ENCODE measurements at places on chromosomes 16 and 17. TPM values are rescaled to one million over a fixed set of nuclear protein-coding genes. Genes with fewer than 3 reads are reported as not detected.

DNA sequence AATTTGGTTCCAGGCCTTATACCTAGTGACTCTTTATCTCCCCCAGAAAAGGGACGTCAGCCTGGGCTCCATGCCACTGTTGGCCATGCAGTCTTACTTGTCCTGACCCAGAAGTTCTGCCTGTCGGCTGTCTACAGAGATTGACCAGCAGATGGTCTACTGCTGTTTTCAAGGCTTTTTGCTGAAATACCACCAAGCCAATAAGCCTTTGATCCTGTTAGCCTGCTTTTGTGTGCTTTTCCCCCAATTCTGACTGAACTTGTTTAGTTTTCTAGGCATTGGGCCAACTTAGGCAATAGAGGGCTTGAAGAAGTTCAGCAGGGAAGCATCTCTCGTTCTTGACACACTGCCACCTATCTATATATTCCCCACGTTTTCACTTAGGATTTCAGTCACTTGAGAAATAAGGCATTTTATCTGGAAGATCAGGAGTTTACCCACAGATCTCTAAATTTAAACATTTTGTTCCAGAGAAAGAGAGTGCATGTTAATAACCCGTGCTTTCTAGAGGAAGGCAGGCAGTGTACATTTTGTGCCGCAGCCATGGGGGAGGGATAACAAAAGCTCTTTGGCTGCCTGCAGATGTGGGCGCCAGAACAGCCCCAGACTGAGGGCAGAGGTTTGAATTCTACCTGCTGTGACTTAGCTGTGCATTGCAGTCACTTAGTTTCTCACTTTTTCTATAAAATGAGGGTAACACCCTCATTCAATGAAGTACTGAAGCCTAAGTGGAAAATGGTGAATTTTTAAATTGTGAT, 12.3 kb upstream of the CARMIL2 start:
- no peak for DNase-seq

GRCh38 chr17:61454381-61455323, 2.4 kb downstream of the TBX4 start:
- DNase-seq, result no peak

Gene DNAJA2
- 65.7 TPM for total RNA-seq

Gene MYH1
- not detected for total RNA-seq

Gene ANKFN1
- not detected for total RNA-seq

DNA sequence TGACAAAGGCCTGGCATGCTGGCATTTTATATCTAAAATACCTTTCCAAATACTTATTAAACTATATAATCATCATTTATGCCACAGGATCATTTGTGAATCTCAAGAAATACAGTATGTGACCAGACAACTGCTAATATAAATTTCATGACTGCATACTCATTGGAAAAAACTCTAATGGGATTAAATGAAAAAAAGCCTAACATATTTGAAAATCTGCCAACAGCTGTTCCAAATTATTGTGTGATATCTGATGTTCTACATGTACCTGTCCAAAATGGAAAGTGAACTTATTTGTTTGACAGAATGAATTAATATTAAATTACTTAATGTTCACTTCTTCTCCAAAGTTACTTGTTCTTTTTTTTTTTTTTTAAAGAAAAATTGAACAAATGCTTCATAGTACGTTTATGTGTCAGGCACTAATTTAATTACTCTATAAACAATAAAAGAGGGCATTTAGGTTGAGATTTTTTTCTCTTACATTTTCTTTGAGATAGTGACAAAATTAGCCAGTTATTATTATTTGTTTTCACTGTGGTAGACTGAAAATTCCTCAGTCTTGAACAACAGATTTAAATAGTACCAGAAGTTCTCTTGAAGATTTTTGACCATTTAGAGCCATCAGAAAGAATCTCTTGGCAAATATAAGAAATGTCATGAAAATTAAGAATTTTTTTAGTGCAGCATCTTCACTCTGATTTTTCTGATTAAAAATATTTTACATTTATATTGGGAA, 114.0 kb downstream of the FTO start:
- peak; percentile 80 for DNase-seq

- DNase-seq, result no peak
These were observed 1.1 kb downstream of the CCL13 start for GRCh38 chr17:34357398-34357797.

DNA sequence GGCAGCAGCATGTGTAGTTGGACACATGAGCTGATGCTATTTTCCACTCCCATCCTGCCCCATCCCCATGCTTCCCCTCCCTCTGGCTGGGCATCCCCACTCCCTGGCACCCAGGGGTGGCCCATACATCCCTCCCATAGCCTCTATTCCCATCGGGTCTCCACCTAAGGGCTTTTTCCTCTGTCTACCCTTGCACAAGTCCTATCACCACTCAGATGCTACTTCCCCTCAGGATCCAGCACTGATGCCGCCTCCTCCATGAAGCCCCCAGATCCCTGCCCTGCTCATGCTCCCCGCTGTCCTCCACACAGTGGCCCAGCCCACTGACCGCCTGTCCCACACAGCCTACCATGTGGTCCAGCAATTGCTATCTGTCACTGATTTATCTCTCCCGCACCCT, 15.8 kb downstream of the TRPV1 start:
- no peak for DNase-seq

- DNase-seq, result no peak
These were observed 41.0 kb upstream of the SREBF1 start for GRCh38 chr17:17877529-17878358.

DNA sequence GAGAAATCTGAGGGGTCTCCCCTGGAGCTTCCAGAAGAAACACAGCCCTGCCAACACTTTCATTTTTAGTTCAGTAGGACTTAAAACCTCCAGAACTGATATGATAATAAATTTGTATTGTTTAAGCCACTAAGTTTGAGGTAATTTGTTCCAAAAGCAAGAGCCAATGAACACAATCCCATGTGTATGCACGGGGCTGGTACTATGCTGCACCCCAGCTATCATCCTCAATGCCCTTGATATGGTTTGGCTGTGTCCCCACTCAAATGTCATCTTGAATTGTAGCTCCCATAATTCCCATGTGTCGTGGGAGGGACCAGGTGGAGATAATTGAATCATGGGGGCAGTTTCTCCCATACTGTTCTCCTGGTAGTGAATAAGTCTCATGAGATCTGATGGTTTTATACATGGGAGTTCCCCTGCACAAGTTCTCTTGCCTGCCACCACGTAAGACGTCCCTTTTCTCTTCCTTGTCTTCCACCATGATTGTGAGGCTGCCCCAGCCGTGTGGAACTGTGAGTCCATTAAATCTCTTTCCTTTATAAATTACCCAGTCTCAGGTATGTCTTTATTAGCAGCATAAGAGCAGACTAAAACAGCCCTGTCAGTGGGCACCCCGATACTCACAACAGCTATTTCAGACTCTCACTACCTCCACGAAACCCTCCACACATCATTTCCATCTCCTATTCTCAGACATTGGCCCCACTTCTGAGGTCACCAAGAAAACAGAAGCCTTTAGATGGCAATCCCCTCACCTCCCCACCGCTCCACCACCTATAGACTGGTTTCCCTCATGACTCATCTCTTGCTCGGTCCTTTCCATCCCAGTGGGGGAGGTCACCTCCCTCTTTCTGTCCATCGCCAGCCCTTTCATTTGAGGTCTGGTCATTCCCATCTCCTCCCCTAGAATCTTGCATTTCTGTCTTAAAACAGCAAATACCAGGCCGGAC, 8.9 kb upstream of the CACNG1 start:
- no peak for DNase-seq

Gene CHCT1
- total RNA-seq, result not detected

- peak; percentile 74 for DNase-seq
These were observed 654 bp downstream of the TNFAIP1 start for GRCh38 chr17:28335959-28336871.

GRCh38 chr16:80913397-80913796, 93.3 kb downstream of the CMC2 start:
- no peak for DNase-seq

Gene MAP1LC3B
- total RNA-seq, result 25.1 TPM

GRCh38 chr17:78979780-78980623, at the start of gene LGALS3BP:
TSS of gene LGALS3BP (minus strand) at chr17:78979923. CDS start at chr17:78977191, 2,732 bp downstream.
- DNase-seq, result peak; percentile 94

GRCh38 chr16:89910717-89911354, 7.8 kb upstream of the MC1R start:
- DNase-seq, result no peak

GRCh38 chr16:85607796-85608514, 5.2 kb upstream of the GSE1 start:
- no peak for DNase-seq

All from LHCN-M2 (cell line).